ENCODE measurements at places on chromosomes 12 and 14.

GRCh38 chr12:57803319-57803893, 15.1 kb downstream of the AVIL start:
- DNase-seq: no peak

DNA sequence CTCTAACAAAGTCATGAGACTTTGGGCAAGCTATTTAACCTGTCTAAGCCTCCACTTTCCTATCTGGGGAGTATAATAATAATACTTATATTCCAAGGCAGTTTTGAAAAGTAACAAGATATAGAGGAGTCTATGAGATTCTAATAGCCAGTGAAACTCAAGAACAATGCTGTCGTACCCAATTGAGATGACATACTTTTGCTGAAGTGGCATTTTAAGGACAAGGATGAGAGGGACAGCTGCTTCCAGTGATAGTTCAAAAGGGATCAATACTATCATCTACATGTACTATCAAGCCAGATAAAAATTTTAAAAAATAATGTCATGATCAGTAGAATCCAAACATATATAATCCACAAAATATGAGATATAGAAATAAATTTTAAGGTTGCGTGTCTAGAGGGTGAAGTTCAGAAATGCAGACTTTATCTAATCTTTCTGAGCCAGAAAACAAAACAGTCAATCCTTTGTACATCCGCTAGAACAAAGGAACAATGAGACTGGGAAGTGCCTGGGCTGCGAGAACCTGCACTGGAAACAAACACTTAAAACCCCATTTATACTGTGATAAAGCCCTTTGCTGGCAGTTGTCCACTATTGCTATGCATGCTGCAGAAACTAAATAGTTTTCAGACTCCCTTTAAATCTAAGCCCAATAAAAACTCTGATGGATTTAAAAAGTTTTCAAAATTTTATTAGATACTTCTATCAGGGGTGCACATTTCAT, 38.6 kb downstream of the PTPRB start:
- no peak for DNase-seq

DNA sequence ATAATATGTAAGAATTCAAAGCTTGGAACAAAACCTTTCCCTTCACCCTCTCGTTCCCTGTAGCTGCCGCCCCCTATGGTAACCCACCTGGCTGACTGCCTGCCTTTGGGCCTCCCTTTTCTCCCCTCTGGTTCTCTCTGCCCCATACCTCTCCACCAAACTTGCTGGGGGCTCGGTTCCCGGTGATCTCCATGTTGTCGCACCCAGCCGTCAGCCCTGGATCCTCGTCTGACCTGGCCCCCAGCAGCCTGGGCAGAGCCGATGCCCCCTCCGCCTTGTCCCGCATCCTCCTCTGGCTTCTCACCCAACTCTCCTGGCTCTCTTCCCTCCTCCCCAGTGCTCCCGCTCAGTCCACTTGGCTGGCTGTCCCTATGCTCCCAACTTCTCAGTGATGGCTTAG, 4.5 kb downstream of the CYP46A1 start:
- no peak for DNase-seq

- no peak for DNase-seq
These were observed 59.2 kb downstream of the VWF start for GRCh38 chr12:6065131-6065862.

GRCh38 chr14:48936362-48936761, 649.8 kb downstream of the RPS29 start:
- peak; percentile 24 for DNase-seq

GRCh38 chr14:101122237-101123141, 219.0 kb upstream of the RTL1 start:
- DNase-seq: no peak

- no peak for DNase-seq
These were observed 35.3 kb downstream of the MIPOL1 start for GRCh38 chr14:37232907-37233481.

DNA sequence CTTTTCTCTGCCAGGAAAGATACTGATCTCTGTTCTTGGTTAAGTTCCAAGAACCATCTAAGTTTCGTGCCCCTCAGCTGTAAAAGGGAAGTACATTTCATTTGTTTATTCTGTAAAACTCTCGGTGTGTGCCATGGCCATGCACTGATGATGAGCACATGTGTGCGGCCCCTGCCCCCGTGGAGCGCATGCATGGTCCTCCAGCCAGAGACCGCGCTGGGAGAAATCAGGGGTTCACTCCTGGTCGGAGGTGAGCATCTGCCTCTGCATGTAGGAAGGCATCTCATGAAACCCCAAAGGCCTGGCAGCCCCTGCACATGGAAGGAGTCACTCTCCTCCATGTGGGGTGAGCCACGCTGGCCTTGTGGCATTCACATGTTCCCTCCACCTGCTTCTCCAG, 102.5 kb upstream of the RTL1 start:
- no peak for DNase-seq

GRCh38 chr12:39448038-39448437, 5.1 kb upstream of the KIF21A start:
- no peak for DNase-seq

DNA sequence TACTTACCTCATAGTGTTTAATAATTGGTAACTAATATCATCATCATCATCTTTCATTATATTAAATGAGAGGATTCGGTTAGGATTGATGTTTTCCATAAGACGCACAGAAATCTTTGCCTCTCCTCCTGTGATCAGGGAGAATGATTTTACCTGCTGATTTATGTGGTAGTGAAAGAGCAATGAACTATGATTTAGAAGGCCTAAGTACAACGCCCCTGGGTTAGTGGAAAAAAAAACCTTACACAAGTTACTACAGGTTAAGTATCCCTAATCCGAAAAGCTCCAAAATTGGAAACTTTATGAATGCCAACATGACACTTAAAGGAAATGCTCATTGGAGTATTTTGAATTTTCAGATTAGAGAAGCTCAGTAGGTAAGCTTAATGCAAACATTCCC, 55.8 kb downstream of the ARID2 start:
- no peak for DNase-seq

DNA sequence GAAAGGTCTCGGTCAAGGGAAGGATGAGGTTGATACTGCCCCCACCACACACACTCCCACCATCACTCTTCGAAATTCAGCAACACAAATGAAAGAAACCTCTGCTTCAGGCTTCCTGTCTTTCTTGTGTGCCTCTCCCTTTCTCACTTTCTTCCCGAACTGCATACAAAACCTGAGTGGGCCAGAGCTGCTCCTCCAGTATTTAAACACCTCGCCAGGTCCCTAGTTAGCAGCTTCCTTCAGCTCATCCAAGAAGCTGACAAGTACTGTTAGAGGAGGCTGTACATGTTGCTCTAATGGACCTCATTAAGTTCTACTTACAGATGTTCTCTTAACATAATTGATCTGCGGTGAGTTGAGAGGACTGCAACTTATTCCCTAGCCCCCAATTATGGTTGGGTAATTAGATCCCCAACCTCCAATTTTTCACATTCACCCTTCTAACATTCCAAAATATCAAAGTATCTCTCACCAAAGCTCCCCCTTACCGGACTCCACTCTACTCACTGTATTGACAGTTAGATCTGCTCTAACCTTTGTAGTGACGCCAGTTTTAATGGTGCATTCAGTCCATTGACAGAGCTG, 4.1 kb upstream of the LMO3 start:
- no peak for DNase-seq

DNA sequence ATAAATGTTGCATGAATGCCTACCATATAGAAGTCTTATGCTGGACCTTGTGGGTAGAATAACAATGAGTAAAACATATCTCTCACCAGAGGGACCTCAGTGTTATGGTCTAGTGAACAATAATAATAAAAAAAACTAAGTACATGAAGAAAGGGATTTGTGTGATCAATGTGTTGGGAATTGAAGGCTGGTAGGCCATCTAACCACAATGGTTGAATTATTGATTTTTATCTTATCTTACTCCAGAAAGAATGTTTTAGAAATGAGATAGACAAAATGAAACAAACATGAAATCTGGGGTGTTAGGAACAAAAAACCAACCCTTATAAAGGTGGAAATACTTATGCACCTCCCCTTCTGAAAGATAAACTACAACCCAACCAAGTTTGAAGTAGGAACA, 243.9 kb upstream of the LRIG3 start:
- DNase-seq: no peak

DNA sequence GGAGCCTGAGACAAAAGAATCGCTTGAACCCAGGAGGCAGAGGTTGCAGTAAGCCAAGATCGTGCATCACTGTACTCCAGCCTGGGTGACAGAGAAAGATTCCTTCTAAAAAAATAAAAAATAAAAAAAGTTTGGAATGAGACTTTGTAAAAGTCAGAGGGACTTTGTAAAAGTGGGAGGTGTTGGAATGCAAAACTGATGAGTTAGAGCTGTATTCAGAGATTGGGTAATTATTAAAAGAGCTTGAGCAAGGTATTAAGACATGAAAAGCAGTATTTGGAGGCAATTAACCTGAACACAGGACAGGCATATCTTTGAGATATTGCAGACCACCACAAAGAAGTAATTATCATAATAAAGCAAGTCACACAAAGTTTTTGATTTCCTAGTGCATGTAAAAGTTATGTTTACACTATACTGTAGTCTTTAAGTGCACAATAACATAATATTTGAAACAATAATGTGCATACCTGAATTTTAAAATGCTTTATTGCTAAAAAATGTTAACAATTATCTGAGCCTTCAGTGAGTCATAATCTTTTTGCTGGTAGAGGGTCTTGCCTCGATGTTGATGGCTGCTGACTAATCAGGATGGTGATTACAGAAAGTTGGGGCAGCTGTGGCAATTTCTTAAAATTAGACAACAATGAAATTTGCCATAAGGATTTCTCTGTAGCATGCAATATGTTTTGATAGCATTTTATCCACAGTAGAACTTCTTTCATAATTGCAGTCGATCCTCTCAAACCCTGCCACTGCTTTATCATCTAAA, 33.1 kb downstream of the PHLDA1 start:
- DNase-seq: no peak

DNA sequence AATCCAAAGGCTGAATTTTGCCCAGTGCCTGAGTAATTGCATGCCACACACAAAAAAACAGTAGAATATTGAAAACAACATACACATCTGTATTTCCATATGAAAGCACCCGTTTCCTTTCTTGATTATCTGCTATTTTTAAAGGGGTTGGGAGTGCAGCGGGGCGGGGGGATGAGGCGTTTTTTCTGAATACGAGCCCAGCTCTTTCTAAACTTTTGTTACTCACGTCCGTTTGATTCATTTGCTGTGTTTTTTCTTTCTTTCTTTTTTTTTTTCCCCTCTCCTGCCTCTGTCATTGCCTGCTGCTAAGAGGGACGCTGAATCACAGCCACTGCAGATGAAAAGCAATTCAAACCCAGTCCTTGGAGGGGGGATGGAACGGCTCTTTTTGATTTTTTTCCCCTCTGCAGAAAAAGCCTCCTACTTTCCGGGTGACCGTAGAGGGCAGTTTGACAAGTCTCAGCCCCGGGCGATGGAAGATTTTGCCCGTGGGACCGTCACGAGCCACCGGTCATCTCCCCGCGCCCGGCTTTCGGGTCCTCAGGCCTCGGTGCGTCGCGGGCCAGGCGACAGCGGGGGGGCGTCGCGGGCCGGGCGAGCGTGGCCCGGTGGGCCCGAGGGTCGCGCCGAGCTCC, 572 bp upstream of the RASSF8 start:
- peak; percentile 86 for DNase-seq

DNA sequence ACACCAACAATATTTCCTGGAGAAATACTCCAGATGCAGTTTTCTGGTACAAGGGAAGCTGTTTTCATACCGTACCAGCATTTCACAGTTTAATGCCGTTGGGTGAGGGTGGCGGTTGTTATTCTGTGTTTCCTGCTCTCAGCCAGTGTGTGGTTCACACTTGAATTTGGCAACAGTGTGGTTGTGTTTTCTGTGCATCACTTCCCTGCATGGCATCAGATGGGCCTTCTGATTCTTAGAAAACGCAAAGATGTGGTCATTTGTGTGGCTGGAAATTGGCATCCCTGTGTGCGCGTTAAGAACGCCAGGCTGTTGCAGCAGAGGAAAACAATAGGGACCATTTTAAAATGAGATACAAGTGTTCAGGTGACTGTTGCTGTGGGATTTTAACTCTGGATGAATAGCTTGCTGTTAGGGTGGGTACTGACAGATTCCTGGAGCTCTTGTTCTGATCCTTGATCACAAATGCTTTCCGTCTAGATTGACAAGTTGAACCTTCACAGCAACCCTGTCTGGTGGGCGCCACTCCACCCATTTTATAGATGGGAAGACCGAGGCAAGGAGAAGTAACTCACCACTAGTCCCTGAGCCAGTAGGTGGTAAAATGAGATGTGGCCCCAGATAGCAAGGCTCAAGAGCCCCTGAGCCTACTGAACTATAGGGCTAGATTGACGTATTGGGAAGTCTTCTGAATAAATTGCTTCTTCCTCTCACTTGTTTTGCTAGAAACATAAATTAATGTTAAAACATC, 231.2 kb downstream of the CHST11 start:
- DNase-seq: no peak

GRCh38 chr12:56766535-56766934, 3.4 kb downstream of the HSD17B6 start:
- DNase-seq: no peak

DNA sequence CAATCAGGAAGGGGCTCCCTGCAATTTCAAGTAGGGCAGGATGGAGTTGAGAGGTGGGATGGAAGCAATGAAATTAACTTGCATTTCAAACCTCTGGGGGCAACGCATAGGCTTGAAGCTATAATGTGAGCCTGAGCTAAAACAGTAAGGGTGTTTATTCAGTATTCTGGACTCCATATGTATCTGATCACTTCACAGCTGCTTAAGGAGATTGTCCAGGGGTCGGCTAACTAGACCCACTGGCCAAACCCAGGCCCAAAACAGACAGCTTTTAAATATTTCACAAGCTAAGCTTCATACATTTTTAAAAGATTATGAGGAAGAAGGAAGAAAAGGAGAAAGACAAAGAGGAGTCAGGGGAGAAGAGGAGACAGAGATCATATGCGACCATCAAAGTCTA, 6.8 kb upstream of the SERPINA3 start:
- DNase-seq: no peak

DNA sequence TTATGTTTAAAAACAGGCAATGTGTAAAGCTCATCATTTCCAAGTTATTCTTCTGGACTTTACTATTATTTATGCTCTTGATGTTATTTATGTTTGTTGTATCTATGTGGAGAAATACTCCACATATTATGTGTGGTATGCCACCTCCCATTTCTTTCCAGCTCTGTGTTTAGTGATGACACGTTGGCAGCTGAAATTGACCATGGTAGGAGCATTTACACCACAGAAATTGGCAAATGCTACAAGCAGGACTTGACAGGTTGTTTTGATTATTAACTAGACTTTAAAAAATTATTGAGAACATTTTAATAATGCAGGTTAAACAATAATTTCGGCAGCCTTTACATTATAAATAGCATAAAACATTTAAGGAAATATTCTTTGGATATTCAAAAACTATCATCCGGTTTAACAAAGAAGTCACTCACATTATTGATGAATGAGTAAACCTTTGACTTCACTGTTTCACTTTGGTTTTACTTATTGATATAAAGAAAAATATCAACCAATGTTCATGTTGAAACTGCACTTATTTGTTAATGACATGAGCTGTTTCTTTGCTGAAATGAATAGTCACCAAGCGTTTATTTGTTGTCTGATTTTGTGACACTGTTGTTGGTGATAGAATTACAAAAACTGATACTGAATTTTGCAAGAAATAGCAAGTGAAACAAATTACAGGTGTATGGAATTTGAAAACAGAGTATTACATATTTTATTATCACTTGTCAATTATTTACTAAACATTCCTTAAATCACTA, 76.8 kb downstream of the HMGA2 start:
- no peak for DNase-seq

Data from T1000 (cell line).